NCI-H1048 (cell line): ENCODE measurements at places on chromosomes 11 and 22.

- no peak for DNase-seq
Observed at GRCh38 chr22:50232481-50233151, 12.2 kb downstream of the TUBGCP6 start.

GRCh38 chr11:94738746-94739145 lies 29.4 kb upstream of the AMOTL1 start:
- DNase-seq = no peak

DNA sequence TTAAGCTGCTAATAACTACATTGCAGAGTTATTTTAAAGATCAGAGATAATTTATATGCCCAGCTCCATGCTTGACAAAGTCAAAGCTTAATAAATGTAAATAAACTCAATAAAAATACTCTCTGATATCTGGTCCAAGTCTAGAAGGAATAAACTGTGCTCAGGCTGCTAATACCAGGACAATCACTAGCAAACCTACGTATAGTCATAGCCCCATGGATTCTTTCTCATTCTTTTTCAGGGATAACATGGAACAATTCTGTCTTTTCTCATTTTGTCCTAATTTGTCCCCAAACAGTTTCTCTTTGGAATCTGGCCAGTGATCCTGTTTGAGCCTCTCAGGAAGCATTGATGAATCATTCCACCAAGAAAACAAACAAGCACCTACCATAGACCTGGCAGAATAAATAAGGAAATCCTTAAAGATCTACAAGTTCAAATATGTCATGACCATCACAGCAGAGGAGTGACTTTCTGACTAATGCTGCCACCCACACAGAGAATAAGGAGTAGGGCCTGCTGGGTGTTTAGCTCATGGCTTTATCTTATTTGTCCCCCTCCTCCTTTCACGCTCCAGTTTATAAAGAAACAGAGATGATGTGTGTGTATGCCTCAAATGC lies 14.1 kb upstream of the B3GNT6 start:
- DNase-seq = no peak

DNA sequence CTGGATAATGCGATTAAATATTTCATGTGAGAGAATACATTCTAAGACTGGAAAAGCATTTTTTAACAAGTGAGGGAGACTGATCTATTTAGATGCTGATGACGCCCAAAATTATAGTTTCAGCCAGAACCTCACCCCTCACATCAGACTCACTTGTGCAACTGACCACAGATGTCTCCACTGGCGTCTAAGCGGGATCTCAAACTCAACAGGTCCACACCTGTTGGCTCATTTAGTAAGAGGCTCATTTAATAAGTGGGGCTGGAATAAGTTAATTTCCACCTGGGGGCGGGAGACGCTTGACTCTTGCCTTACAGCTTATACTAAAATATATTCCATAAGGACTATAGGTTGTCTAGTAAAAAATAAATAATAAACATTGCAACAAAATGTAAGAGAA lies 47.5 kb downstream of the MORC2 start:
- no peak for DNase-seq

GRCh38 chr11:32090545-32091370 lies at the start of gene RCN1:
RCN1 (plus strand) TSS chr11:32091074; CDS start chr11:32091197, 123 bp downstream.
- DNase-seq = no peak

- DNase-seq = no peak
Observed at GRCh38 chr22:48578138-48579042, 1249.3 kb downstream of the BRD1 start.

DNA sequence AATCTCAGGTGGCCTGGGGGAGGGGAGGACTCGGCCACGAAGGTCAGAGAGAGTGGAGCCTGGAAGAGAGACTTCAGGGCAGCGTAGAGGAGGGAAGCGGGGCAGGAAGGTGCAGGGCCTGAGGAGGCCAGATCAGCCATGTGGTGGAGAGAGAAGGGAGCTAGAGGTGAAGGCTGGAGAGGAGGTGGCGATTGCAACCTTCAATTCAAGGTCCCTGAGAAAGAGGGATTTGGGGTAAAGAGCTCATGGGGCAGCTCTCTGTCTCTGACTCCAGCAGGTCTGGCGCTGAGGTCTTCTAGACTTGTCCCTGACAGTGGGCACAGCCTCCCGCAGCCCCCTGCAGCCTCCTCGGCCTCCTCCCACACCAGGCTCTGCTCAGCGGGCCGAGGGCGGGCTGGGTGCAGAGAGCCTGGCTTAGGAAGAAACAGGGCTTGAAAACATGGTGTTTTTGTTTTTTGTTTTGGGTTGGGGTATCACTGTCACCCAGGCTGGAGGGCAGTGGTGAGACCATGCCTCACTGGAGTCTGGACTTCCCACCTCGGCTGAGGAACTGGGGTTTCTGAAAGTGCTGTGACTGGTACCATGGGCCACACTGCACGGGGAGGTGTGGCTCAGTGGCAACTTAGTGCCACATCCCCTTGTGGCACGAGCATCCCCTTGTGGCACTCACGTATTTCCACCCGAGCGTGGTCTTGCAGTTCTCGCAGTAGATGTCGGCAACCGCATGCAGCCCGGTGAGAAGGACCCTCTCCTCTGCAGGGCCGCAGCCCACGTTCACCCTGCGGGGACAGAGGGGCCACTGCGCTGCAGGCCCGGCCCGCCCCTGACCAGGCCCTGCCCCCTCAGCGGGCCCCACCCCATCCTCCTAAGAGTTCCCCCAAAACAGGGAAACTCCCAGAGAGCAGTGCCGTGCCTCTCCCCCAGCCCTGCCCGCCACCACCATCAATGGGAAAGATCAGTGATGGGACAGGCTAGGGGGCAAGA lies 32.6 kb downstream of the YPEL1 start:
- DNase-seq = no peak
